ENCODE measurements at places on chromosomes 16 and 17.

DNA sequence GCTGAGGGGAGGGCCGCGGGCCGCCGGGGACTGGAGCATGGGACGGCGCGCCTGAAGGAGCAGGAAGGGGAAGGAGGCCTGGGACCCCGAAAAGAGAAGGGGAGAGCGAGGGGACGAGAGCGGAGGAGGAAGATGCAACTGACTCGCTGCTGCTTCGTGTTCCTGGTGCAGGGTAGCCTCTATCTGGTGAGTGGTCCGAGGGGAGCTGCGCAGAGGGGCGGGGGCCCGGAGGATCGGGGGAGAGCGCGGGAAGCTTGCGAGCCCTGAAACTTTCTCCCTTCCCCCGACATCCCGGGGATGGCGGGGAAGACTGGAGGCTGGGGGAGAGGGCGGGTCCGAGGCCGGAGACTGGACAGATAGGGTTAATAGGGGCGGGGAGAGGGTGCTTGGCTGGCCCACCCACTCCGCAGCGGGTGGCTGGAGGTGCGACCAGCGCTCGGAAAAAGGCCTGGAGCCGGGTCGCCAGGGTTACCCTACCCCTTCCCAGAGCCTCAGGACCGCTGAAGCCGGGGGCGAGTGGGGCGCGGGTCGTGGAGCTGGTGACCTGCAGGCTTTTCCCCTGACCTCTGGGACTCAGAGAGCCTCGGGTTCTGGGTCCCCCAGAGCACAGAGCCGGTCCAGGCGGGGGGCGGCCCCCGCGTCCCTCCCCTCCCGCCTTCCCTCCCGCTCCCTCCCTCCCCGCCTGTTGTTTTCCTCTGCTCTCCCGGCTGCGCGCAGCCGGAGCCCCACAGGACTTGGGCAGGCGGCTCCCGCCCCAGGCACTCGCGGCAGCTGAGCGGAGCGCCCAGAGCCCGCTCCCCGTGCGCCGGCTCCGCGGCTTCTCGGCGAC is 631 bp downstream of the NXPH3 start:
- DNase-seq = no peak

DNA sequence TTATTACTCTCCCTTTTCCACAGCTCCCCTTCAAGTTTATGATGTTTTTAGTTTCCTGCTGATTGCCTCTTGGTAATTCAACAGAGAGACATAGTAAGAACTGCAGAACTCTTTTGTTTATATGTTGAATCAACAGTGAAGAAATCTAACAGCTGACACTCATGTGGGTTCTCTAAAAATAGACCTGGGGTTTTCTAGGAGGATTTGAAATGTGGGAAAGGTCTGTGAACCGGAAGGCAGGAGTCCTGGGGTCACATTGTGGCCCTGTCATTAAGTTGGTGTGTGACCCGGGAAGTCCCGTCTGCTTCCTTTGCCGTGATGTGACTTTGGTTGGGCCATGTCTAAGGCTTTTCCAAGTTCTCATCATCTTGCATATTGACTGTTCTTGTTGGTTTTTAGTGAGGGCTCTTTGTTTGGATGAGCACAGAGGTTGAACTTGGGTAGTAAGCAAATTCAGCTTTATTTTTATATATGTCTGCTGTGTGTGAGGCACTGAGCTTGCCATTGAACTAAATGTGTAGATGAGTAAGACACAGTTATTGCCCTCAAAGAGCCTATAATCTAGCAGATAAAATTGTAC is 48.5 kb upstream of the HS3ST3A1 start:
- no peak for DNase-seq

DNA sequence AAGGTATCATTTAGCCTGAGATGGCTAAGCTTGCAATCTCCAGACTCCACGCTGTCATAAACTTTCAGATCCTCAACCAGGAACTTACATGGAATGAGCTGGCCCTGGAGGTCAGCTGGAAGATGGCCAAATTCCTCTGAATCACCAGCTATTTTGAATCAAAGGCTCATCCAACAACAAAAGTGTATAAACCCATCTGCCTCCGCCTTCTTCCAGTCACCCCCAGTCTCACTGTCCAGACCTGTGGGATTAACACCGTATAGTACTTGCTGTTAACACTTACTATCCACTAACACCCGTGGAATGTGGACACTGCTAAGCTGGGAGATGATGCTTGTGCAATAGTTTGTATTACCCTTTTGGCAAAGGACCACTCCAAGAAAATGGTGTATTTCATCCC is 1.9 kb upstream of the LCMT1 start:
- DNase-seq = no peak

DNA sequence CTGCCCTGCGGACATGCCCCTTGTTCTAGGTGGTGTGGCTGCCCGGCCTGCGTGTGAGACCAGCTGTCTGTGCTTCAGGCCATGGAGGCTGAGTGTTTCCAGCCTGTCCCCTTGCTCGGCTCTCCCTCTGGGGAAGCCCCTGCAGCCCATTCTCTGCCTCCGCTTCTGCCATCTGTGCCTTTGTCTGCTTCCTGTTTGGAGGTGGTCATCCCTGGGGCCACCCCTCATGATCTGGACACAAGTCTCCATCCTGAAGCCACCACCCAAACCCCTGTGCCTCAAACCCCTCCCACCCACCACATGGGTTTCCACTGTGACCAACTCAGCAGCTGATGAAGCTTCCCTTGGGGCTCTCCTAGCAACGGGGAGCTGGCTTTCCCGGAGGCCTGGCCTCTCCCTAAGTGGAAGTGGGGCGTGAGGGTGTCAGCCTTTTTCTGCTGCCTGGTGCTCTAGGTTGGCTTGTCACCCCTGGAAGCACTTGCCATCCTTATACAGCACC is 184.9 kb downstream of the SEC14L1 start:
- DNase-seq = no peak

DNA sequence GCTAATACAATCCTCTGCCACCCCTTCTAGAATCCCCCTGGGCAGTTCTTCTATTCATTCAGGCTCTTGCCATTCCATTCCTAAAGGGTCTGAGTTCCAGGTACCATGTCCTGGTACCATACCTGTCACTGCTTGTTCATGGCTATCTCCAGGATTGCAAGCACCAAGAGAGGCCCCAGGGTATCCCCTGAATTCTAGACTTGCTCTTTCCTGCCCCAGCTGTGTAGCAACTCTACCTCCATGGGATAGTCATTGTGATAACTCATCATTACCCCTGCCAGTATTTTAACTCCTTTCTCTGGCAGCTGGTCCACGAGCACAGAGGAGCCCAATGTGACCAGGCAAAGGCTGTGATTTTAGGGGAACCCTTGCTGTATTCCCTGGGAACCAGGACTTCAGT is 143.7 kb upstream of the CDH5 start:
- DNase-seq = no peak

DNA sequence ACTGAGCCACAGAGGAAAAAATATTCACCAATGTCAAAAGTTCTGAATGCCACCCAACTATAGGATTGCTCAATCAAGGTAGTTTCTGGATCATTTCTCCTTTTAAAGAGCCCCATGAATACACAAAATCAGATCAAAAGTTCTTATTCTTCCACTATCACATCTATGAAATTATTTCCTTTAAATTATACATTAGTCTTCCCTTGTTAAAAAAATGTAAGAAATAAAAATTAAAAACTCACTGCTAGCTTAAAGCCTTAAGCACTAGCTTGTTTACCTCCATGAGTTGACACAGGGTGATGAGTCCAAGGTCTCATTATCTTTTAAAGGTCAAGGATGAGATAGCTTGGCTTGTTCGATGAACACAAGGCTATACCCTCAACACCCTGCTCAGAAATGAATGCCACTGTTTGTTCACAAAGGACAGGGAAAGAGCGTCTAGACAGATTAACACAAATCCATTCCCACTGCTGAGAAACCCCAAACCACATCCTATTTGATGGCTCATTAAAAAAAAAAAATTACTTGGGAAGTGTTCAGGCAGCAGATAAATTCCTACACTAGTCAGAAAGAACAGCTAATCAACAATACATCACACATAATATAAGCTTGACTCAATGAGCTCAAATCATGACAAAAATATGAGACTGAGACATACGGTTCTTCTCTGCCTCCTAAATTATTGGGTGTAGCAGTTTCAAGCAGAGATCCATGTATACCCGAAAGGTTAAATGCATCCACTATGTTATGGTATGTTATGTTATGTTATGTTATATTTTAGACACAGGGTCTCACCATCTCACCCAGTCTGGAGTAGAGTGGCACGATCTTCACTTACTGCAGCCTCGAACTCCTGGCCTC is 118.9 kb downstream of the PARN start:
- DNase-seq = no peak

DNA sequence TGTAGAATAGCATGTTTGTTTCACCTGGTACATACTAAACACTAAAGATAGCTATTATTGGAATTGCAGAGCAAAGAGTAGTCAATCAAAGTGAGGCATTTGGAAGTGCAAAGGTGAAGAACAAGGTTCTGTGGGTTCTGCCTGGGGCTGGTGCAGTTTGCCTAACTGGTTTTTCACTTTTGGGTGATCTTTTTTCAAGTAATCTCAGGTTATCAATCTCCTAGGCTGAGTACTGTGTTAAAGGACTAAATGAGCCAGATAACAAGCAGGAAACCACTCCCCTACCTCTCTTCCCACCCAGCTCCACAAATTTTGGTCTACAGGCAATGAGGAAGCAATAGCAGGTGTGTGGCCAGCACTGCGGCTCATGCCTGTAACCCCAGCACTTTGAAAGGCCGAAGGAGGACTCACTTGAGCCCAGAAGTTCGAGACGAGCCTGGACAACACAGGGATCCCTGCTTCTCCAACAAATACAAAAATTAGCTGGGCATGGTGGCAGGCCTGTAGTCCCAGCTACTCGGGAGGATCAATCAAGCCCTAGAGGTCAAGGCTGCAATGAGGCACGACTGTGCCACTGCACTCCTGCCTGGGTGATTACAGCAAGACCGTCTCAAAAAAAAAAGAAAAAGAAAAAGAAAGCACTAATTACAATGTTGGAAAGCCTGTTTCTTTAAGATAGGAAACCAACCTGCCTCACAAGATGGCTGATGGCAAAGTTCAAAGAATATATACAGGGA is 2.0 kb upstream of the NTAN1 start:
- no peak for DNase-seq

- DNase-seq = no peak
Observed at GRCh38 chr17:48625495-48626244, 488 bp downstream of the HOXB9 start.
